Right renal pelvis (tissue), 4 donors: ENCODE measurements at places on chromosomes 13 and 19.

DNA sequence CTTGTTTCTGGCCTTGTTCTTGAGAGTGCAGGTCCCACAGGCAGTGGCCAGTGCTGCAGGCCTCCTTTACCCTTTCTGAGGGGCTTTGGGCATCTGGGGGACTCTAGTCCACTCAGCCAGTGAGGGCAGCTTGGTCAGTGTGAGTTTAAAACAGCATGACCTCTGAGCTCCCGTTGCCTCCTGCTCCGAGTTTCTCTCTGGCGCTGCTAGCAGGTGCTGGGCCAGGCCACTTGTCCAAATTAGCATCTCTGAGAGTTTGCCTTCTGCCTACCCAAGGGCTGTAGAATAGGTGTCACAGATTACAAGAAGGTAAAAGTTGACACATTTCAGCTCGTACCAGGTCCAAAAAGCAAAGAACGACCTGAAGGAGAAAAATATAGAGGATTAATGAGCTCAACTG, 105.9 kb downstream of the SIPA1L3 start:
- DNase-seq, result no peak

GRCh38 chr13:50459046-50459445, 384.4 kb downstream of the DLEU7 start:
- DNase-seq, result no peak

DNA sequence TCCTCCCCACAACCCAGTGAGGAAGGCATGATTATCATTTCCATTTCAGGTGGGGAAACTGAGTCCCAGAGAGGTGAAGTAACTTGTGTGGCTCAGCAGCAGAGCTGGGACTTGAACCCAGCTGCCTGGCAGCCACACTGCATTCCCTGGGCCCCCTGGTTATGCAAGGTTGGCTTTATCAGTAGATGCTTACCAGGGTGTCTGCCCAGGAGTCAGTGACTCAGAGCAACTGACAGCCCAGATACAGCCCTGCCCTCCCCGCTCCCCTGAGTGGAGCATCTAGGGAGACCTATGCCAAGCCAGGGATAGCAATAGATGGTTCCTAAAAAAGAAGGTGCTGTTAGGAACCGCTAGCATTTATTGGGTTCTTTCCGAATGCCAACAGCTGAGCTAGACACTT, 5.9 kb downstream of the IGLON5 start:
- no peak for DNase-seq

GRCh38 chr13:52130641-52131040, 1.8 kb upstream of the NEK5 start:
- DNase-seq, result no peak

GRCh38 chr19:35154525-35155406, at the start of gene FXYD5:
TSS of gene FXYD5 (plus strand) at chr19:35154735. CDS start at chr19:35155551, 816 bp downstream.
- DNase-seq, result no peak

DNA sequence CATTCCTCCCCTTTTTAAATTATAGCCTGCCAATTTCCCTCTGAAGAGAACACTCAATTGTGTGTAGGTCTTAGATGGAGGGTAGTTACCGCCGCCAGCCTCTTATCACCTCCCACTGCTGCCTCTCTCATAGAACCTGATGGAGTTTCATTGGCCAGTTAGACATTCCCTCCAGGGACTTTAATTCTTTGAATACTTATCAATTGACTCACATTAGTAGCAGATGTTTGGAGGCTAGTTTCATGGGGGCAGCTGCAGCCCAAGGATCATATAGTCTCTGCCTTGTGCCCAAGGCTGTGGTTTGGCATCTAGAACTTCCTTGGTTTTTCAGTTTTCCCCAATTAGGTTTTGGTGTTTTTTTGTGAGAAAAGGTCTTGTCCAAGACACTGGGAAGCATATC, 318.9 kb upstream of the HTR2A start:
- no peak for DNase-seq

DNA sequence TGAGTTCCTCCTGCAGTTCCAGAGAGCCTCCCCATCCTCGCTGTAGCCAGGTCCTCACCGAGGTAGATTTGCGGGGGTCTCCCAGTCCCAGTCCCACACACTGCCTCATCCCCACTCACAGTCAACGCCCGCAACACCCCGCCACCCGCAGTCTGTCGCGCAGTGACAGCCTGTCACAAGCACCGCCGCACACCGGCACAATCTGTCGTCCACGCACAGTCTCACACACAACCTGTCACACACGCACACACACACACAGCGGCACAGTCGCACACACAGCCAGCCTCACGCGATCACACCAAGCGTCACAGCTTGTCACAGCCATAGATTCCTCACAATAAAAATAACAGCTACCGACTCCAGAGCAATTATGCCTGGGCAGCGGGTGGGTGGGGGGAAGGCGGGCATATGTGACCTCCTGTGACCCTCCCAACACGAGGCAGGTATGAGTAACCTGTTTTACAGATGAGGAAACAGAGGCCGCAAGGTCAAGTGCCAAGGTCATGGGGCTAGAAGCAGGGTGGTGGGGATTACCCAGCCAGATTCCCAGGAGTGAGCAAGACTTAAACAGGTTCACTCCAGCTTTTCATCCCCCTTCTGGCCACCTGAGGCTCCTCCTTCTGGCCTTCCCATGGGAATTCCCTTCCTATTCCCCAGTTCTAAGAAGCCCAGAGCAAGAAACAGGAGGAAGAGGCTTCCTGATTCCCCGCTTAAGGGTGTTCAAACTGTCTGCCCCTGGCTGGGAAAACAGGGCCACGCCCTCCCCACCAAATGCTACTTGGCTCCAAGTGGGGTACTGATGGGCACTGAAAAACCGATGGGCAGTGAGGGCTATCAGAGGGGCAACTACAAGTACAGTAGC, 13.9 kb downstream of the NFIX start:
- DNase-seq, result no peak
